ENCODE measurements at places on chromosomes 13 and 19.

GRCh38 chr19:58476498-58477015 is 405 bp downstream of the ZNF446 start:
- DNase-seq, result no peak

DNA sequence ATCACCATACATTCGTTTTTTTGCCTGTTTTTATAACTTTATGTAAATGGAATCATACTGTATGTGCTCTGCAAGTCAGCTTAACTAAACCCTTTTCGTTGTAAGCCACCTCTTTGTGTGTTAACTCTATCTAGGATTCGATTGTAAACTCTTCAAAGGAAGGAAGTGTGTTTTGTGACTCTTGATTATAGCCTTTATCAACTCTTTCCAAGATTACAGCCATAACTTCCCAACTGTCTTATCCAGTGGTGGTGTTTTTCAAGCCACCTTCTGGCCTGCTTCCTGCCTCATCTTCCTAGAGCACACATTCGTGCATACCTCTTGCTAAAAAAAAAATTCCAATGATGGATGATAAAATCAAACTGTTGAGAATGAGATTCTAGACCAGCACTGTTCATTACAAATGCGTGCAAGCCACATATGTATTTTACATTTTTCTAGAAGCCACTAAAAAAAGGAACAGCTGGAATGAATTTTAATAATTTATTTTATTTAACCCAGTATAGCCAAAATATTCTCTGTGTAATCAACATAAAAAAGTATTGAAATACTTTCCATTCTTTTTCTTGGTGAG is 12.0 kb upstream of the FBXL3 start:
- DNase-seq, result no peak

- no peak for DNase-seq
Measured at GRCh38 chr13:71474936-71475335, 392.1 kb downstream of the DACH1 start.

DNA sequence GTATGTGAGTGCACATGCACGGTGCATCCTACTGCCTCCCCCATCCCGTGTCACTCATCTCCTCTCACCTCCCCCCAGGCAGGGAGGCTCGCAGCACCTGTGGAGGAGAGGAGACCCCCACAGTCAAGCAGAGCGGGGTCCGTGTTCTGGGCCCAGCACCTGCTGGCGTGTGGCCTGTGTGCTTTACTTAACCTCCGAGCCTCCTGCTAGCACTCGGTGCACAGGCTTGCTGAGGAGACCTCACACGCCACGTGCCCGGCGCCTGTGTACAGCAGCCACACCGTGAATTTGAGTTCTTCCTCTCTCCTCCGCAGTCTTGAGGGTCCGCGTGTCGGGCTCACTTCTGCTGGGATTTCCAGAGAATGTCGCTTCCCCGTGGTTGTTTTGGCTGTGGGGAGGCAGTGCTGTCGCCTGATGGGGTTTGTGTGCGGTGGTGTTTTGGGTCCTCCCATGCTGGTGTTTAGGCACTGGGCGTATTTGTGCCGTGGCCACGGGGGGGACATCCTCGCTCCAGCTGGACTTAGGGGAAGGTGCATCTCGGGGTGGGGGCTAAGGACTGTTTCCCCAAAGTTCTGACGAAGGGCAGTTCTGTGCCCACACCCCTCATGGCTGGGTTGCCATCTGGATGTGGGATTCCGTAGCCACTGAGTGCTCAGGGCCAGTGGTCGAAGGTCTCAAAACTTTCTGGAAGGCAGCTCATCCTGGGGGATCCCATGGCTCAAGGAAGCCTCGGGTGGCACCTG is 34.8 kb upstream of the TMEM255B start:
- no peak for DNase-seq

DNA sequence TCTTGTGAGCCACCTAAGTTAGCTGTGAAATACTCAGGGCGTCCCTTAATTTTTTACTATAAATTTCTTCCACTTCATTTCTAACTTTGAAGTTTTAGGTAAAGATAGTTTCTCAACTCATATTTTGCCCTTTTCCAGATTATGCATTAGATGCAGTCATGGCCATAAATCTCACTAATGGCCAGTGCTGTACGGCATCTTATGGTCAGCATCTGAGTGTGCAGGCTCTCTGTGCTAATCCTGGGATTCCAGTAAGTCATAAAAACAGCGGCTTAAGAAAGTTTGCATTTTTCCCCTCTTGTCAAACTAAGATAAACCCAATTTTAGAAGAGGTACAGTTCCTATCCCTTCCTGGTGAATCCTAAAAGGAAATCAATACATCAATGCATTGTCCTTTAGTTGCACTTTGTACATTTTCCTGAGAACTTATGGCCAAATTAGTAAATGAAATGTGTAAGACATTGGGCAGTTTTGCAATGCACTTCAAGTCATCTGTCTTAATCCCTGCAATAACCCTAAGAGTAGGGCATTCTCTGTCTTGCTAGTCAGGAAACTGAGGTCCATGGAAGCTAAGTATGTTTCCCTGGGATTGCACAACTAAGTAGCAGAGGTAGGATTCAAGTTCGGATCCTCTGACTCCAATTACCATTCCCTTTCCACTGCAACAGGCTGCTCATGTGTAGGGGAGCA is 146.2 kb downstream of the DCT start:
- no peak for DNase-seq
